ENCODE measurements at places on chromosomes 13 and 19.

DNA sequence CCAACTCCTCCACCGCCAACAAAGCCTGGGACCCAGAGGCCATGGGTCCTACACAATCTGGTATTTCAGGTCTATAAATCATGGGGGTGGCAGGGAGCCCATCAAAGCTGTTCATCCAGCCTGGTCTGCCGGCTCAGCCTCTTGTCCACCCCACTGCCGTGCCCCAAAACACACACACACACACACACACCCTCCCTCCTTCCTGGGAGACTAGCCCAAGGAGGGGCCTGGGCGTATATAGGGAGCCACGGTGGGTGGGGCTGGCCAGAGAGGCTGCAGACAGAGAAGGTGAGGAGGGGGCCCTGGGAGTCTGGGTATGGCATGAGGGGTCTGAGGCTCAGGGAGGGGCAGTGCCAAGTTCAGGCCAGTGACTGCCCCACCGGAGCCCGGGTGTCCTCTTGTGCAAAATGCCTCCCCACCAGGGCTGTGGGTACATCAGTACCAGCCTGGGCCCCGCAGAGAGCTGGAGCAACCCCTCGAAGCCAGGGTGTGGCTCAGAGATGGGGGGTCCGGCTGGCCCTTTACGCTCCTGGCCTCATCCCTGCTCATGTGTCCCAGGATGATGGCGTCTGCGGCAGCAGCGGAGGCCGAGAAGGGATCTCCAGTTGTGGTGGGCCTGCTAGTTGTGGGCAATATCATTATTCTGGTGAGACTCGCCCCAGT, at the start of gene UPK1A:
UPK1A (plus strand) TSS at position 267 of the 663 bp plus-strand sequence; CDS start at position 563, 296 bp downstream.
- no peak for DNase-seq

GRCh38 chr13:56393549-56393948, 747.2 kb upstream of the PRR20A start:
- DNase-seq, result no peak

- DNase-seq, result no peak
Observed at GRCh38 chr13:90047600-90047999, 1299.9 kb upstream of the MIR17HG start.

DNA sequence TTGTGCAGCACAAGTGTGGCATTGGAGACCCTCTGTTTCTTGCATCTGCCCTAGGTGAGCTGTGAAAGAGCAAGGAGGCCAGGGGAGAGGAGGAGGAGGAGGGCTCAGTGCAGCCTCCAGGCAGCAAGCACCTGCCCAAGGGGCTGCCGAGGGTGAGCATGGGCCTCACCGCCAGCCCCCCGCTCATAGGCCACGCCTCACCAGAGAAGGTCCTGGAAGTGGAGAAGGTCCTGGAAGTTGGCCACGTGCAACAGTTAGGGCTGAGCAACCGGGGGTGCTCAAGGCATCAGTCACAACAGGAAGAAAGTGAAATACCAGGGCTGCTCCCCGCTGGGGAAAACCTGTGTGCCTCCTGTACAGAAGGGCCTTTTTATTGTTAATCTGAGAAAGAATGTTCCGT, 168.9 kb downstream of the TEX29 start:
- no peak for DNase-seq

- no peak for DNase-seq
Observed at GRCh38 chr19:4199699-4200293, 17.3 kb downstream of the ANKRD24 start.

GRCh38 chr19:43532962-43533545, at the start of gene ZNF575:
ZNF575 (plus strand) TSS chr19:43533188; CDS start chr19:43534423, 1,235 bp downstream.
- DNase-seq, result peak; percentile 88

GRCh38 chr19:43423779-43424178, 9.1 kb downstream of the TEX101 start:
- DNase-seq, result no peak

- no peak for DNase-seq
Observed at GRCh38 chr19:19155495-19156219, 14.4 kb downstream of the MEF2B start.

DNA sequence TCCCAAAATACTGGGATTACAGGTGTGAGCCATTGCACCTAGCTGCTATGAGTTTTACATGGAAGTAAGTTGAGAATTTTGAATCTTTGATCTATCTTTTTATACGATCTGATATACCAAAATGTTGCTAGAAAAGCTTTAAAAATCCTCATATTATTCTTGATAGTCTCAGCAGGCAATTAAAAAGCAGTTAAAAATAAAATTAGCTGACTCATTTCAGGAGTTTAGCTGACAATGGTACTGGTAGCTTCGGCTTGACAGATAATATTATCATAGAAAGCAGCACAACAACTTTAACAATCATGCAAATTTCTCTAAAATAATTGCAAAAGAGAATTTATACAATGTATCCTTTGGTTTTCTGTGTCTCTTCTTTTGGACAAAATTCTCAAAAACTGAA, 9.6 kb upstream of the FOXO1 start:
- peak; percentile 43 for DNase-seq

- DNase-seq, result no peak
Observed at GRCh38 chr19:8395621-8396082, 5.5 kb downstream of the RAB11B start.

- DNase-seq, result no peak
Observed at GRCh38 chr13:75217949-75218348, 264.0 kb downstream of the TBC1D4 start.
